Bone marrow (tissue), 2 donors: ENCODE measurements at places on chromosomes 7 and 10.

DNA sequence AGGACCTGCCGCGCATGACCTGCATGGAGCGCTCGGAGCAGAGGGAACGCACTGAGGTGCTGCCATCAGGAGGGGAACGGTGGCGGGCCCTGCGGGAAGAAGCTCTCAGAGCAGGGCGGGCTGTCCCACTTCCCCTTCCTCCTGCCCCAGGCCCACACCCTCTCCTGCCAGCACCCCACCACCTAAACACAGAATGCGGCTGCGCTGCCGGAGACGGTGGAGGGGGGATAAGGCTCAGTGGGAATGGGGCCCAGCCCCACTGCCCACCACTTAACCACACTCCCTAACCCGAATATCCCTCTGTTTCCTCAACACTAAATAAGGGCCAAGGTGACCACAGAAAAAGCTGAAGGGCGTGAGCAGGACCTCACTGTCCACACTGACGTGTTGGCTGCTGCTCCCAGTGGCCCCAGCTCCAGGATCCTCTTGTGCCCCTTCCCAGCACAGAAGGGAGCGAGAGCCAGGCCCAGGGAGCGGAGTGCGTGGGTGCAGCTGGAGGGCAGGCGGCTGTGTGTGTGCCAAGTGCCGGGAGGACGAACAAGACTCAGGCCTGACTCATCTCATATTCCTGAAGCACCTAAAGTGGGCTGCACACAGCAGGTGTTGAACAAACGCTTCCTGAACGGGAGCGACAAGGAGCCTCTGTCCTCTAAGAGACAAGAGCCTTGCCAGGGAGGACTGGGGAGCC is 116.8 kb downstream of the MAD1L1 start:
- DNase-seq, result no peak

DNA sequence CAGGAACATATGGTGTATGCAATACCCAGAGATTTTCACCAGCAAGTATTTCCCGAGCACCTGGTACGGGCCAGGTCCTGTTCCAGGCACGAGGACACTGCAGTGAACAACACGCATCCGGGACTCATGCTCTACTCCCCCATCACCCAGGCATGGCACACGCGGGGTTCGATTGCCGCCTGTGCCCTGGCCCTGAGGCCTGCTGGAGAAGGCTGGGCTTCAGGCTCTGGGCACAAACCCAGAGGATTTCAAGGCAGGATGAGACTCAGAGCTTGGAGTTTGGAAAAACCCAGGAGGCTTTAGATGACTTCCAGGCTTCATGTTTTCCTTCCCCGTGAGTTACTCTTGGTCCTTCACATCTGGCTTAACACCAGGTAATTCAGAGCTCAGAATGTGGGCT is 143.5 kb downstream of the NEURL1 start:
- no peak for DNase-seq

- no peak for DNase-seq
These were observed 30.2 kb upstream of the PDE1C start for GRCh38 chr7:32100407-32100907.

- DNase-seq, result no peak
These were observed 16.7 kb downstream of the VIPR2 start for GRCh38 chr7:159127691-159128642.

- no peak for DNase-seq
These were observed 7.2 kb downstream of the RBM17 start for GRCh38 chr10:6095810-6096570.

- DNase-seq, result no peak
These were observed 63.4 kb upstream of the POT1 start for GRCh38 chr7:124992851-124993562.

DNA sequence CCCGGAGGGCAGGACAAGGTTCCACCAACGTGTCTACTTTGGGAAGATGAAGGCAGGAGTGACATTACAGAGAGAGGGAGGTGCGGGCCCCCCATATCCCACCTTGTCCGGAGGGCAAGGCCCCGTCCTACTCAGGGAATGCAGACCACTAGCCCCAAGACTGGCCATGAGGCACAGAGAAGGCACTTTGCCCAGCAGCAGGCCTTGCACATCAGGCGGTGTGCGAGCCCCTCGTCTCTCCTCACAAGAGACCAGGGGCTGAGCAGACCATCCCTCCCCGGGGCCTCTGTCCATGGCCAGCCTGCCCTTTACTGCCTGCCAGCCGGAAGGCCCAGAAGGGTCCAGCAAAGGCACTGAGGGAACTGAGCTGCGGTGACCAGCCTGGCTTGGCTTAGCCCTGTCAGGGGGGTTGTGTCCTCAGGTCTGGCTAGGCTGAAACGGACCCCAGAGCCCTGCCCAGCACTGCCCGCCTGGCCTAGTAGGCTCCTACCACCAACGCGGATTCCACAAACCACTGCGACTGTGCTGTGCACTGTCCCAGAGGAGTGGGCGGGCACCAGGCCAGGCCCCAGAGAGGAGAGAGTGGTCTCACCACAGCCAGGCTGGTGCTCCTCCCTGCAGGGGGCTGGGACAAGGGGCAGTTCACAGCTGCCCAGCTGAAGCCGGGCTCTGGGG is 16.7 kb downstream of the CAMK2B start:
- DNase-seq, result no peak

DNA sequence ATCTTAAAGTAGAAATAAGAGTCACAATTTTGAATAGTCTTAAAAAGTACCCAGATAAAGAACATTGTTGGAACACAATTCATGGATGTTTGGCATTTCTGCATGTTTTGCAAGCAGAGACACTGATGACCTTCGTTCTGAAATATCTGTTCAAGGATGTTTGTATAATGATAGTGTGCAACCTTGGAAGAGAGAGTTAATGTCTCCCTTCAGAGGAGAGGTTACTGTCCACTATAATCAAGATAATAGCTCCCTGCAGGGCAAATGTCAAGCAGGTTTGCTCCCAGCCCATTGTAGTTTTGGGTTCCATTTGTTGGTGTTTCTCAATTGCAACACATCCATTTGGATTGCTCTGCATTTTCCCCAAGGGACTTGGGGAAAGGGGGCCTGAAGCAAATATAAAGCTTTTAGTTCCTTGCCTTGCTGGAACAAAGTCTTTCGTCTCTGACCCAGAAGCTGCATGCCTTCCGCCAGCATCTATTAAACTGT is 45.2 kb downstream of the COL1A2 start:
- no peak for DNase-seq

DNA sequence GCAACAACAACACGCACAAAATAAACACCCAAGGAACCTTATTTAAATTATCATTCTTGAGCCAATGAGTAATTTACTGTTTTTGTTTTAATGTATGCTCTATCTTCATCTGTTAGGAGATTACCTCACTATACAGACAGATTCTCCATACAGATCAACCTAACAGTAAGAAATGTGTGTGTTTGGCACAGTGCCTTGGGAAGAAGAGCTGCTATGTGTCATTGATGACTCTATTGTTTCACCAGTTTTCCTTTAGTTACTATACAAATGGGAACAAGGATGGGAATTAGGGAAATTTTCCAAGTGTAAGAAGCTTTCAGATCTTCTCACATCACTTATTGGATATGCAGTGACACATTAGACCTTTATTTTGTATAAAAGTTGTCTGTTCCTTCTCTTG is 640.3 kb downstream of the NRG3 start:
- no peak for DNase-seq

DNA sequence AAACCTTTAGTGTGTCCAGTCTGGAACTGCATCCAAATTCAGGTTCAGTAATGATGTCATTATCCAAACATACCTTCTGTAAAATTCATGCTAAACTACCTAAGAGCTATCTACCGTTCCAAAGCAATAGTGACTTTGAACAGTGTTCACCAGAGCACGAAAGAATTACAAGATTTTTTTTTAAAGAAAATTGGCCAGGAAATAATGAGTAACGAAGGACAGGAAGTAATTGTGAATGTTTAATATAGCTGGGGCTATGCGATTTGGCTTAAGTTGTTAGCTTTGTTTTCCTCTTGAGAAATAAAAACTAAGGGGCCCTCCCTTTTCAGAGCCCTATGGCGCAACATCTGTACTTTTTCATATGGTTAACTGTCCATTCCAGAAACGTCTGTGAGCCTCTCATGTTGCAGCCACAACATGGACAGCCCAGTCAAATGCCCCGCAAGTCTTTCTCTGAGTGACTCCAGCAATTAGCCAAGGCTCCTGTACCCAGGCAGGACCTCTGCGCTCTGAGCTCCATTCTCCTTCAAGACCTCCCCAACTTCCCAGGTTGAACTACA is 694 bp upstream of the FAS start:
- DNase-seq, result peak; percentile 69

GRCh38 chr10:99844433-99844955 is 62.1 kb downstream of the ABCC2 start:
- no peak for DNase-seq

GRCh38 chr7:3488829-3489228 is 187.8 kb downstream of the SDK1 start:
- no peak for DNase-seq

GRCh38 chr10:119549247-119549999 is 6.9 kb upstream of the RGS10 start:
- no peak for DNase-seq

DNA sequence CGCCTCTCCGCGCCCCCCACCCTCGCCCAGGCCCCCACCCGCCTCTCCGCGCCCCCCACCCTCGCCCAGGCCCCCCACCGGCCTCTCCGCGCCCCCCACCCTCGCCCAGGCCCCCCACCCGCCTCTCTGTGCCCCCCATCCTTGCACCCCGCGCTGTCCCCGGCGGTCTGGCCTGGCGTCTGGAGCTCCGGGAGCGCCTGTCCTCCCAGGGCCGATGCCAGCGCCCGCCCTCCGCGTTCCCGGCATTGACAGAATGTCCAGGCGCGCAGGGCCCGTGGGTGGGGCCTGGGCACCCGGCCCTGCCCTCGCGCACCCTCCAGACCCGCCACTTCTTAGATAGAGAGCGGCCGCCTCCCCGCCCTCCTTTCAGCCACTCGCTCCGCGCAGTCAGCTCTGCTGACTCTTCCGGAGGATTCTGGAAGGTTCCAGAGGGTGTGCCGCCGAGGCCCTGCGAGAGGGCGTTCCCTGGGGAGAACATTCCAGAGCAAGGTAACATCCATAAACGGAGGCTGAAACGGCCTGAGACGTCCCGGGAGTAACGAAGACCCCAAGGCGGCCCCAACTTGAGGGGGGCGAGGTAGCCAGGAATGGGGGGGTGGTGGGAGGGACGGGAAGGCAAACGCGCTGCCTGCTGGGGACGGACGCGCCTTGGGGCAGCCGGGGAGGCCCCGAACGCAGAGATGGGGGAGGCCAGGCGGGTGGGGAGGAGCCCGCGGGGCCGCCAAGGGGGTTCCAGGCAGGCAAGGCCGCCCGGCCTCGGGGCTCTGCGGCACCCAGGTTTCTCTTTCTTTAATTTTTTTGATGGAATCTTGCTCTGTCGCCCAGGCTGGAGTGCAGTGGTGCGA is 117.8 kb downstream of the DYNC2I1 start:
- DNase-seq, result no peak

DNA sequence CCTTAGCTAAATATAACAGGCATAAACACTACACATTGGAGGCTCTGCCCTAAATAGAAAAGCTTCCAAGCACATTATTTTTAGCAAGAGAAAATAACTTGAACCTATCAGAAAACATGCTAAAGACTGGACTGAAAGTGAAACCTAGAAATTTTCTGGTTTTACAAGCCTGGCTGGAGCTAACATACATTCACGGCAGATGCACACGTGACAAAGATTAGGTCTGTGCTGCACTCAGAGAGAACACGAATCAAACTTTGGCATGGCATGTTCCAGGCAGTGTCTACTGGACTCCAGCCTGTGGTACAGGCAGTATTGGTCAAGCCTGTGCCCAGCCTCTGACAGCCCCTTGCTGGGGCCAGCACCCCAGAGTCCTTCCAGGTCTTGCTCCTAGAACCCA is 94.1 kb upstream of the PCBD1 start:
- DNase-seq, result no peak

GRCh38 chr10:98135222-98135899 is 904 bp downstream of the R3HCC1L start:
- no peak for DNase-seq

- DNase-seq, result no peak
These were observed 390.8 kb downstream of the POM121L12 start for GRCh38 chr7:53426145-53426750.

GRCh38 chr7:125814100-125814499 is 884.5 kb upstream of the POT1 start:
- no peak for DNase-seq

- no peak for DNase-seq
These were observed 161.3 kb upstream of the YAE1 start for GRCh38 chr7:39404907-39405306.

DNA sequence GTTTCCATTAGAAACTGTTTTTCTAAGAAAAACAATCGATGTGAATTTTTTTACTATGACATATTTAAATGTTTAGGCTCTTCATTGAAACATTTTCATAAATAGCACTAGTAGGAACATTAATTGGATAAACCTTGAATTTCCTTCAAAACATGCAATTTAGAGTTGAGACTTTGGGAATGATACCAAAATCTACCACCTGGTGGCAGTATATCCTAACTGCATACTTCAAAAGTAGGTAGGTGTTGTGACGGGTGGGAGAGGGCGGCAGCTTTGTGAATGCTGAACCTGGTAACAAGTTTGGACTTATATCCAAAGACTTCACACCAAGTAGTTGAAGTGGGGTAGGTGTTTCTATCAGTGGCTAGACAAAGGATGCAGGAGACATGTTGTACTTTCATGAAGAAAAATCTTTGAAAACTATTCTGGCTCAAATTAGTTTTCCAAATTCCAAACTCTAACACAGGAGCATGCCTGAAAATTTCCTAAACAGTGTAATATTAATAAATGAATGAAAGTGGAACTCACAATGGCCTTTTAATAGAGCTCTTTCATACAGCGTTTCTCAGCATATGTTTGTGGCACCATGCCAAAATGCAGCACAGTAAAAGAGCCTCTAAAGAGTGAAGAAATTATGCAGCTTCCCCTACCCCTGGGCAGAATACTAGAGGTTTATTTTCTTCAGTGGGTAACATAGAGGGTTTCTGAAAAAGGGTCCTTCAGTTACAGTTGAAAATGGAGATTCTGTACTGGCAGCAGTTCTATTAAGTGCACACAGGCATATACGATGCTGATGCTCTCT is 201.0 kb upstream of the TPK1 start:
- no peak for DNase-seq

DNA sequence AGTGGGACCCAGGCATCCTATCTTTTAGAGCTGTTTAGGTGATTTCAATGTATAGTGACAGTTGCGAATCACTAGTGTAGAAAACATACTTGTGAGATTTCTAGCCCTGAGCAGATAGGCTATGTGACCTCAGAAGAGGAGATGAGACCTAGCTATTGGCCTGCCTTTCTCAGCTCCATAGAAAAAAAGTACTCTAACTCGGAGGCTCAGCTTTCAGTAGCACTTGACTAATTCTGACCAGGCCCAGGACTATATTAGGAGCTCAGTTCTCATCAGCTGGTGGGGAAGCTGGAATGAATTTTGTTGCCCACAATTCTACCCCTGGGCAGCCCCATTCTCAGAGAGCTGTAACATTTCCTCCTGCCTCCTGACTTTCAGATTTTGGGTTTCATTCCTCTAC is 179.9 kb upstream of the NAMPT start:
- no peak for DNase-seq

DNA sequence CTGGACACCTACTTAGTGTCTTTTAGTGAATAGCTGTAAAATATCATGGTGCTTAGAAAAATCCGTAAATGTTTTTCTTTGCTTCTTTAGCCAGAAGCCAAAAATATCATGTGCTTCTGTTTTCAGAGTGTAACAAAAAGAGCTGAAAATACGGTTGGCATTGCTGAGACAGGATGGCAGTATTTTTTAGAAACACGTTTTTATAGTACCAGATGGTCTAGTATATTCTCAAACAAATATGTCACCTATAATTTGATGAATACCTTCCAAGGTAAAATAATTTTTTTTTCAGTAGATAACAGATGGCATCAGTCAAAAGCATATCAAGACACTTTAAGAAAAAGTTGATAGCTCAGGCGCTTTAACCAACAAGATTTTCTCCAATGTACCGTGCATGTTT is 326.6 kb downstream of the PHF14 start:
- no peak for DNase-seq

- no peak for DNase-seq
These were observed 72.9 kb upstream of the PRLHR start for GRCh38 chr10:118668228-118668952.
